Globus pallidus (tissue), 1 donor: ENCODE measurements at places on chromosomes 4 and X.

- DNase-seq, result no peak
These were observed 64.3 kb downstream of the ZFYVE28 start for GRCh38 chr4:2354118-2354517.

GRCh38 chrX:45719751-45720501, 519.2 kb upstream of the DIPK2B start:
- no peak for DNase-seq

- no peak for DNase-seq
These were observed 287.5 kb downstream of the CAMK2D start for GRCh38 chr4:113474017-113474416.

GRCh38 chrX:65668377-65669310, 1.2 kb downstream of the MSN start:
- DNase-seq, result peak; percentile 43

DNA sequence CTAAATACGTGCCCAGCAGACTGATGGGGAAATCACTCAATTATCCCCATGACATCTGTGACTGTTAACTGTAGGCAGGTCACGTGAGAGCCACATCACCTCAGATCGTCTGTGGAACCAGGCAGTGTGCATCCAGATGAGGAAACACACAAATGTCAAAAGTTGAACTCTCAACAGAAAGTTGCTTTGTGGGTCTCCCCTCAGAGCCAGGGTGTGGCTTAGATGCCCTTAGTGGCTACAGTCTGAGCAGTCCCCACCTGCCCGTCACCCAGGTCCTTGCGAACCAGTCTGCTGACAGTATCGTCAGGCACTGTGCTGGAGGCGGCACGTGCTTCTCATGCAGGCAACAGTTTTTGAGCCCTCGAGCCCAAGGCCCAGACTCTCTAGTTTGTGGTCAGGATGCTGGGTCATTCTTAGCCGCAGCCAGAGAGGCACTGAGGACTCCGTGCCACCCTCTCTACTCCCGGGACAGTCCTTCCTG, 10.8 kb downstream of the TMEM187 start:
- no peak for DNase-seq

GRCh38 chr4:75940692-75941253, at the start of gene NAAA:
NAAA (minus strand) TSS chr4:75941013; CDS start chr4:75940949, 64 bp downstream.
- DNase-seq, result peak; percentile 28

- no peak for DNase-seq
These were observed 49.2 kb downstream of the FGFRL1 start for GRCh38 chr4:1060621-1061020.

GRCh38 chrX:47166126-47166525, 21.1 kb downstream of the RBM10 start:
- no peak for DNase-seq

DNA sequence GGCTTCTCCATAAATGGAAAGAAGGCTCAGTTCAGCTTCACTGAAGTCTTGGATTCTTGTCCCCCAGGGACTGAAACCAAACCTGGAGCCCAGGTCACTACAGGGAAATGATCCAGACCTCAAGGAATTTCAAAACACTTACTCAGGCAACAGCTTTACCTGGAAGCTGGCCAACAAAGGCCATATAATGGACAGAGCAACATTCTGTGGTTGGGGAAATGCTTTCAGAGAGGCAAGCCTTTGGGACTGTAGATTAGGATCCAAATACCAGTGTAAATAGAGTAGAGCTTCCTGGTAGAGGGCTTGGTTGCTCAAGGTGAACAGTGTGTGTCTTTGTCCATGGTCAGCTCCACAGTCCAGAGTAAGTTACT, 57.0 kb upstream of the PROM1 start:
- no peak for DNase-seq

GRCh38 chr4:30945586-30945985, 225.4 kb downstream of the PCDH7 start:
- no peak for DNase-seq

- no peak for DNase-seq
These were observed 20.9 kb upstream of the PRMT9 start for GRCh38 chr4:147704846-147705245.

DNA sequence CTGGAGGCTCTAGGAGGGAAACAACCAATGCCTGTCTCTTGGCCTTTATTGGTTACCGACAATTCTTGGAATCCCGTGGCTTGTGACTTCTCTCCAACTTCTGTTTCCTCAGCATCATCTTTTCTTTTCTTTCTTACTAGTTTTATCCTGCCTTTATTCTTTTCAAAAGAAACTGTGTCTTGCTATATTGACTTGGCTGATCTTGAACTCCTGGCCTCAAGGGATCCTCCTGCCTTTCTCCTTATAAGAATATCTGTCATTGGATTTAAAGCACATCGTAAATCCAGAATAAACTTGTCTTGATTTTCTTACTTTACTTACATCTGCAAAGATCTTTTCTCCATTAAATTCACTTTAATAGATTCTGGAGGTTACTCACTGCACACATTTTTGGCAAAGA, 49.9 kb upstream of the UGT2B10 start:
- no peak for DNase-seq

- no peak for DNase-seq
These were observed 51.4 kb downstream of the PTTG2 start for GRCh38 chr4:38011511-38012162.

GRCh38 chr4:95439071-95439470, 109.7 kb downstream of the UNC5C start:
- no peak for DNase-seq

DNA sequence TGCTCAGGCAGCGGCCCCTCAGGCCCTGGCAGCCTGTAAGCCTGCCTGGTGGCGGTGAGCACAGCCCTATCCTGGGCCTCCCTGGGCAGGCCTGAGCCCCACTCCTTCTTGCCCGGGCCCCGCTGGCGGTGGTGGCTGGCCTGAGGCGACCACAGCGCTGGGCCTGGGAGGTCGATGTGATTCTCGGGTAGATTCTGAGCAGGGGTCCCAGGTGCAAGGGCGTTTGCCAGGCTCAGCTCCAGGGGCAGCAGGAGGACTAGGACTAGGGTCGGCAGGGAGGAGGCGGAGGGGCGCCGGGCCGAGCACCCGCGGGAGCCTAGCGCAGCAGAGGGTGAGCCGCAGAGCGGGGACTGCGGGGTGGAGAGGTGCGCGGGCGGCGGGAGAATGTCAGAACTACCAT, 17.0 kb downstream of the FAM9A start:
- no peak for DNase-seq

- no peak for DNase-seq
These were observed 55.0 kb upstream of the TADA2B start for GRCh38 chr4:6988016-6988715.

GRCh38 chr4:87193958-87194675, 26.3 kb downstream of the KLHL8 start:
- DNase-seq, result no peak

DNA sequence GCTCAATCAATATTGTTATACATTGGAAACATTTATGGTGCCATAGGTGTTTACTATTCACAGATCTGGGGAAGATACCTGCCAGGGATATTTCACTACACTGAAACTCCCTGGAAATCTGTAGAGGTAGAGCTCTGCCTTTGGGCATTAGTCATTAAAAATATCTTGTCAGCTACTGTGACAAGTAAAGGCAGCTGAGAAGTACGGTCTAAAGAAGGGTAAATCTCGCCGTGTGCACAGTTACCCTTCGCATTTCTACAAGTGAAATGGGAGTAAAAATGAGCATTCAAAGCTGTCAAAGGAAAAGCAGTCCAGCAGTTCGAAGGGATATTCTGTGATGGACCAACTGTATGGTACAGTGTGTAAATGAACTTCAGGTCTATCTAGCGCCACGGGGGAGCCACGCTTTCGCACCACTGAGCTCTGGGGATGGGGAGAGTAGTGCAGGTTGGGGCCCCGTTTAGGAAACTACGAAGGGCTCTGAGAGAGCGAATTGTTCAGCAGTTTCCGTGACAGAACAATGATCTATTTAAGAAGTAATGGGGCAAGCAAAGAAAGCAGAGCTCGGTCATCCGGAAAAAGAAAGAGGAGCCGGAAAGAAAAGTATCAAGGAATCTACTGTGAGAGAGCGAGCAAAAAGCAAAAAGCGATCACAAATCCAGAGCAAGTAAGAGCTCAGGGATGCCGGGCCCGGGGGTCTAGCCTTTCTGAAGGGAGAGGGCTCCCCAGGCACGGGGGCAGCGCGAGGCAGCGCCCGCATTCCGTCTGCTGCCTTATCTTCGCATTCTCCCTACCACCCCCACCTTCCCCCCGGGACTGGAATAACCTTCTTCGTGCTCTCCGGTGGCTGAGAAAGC, 646 bp downstream of the TIGD4 start:
- peak; percentile 49 for DNase-seq

- DNase-seq, result no peak
These were observed 21.8 kb downstream of the HERC3 start for GRCh38 chr4:88614058-88614457.

DNA sequence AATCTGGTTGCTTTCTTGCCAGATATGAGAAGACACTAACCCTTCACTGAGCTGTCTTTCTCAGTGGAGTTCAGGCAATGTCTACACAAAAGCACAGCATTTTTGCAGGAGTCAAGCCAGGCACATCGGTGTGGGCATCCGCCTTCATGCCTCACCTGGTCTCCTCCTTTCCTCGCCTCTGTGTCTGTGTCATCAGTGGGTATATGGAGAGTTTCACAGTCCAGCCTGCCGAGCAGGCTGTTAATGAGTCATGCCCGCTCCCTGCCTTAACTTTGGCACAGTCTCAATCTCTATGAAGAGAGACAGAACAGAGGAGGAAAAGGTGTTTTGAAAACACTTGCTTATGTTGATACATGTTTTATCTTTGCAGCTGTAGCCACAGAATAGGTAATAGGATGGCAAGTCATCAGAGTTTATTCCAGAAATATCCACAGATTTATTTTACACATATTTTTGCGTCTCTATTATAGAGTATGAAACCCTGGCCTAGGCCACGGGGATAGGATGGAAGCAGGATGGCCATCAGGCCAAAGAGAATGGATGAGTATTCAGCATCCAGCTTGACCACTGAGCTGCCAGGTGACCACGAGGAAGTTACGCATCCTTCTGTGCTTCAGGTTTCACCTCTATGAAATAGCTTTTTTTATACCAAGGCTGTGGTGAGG, 32.8 kb upstream of the MAML3 start:
- no peak for DNase-seq

GRCh38 chr4:7780751-7781348, 158.8 kb downstream of the AFAP1 start:
- no peak for DNase-seq

- no peak for DNase-seq
These were observed 71.8 kb downstream of the FAM193A start for GRCh38 chr4:2608291-2608690.

DNA sequence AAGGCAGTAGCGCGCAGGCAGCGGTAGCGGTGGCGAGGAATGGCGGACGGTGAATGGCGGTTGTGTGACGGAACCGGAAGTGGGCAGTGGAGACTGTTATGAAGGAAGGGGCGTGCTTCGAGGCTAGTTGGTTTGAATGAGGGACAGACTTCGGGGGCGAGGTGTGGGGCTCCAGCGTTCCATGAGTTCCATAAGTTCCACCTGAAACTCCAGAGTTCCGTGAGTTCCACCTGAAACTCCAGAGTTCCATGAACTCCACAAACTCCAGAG, 70.2 kb downstream of the FAM47C start:
- DNase-seq, result no peak

GRCh38 chr4:186627226-186627865, 72.0 kb upstream of the MTNR1A start:
- no peak for DNase-seq

DNA sequence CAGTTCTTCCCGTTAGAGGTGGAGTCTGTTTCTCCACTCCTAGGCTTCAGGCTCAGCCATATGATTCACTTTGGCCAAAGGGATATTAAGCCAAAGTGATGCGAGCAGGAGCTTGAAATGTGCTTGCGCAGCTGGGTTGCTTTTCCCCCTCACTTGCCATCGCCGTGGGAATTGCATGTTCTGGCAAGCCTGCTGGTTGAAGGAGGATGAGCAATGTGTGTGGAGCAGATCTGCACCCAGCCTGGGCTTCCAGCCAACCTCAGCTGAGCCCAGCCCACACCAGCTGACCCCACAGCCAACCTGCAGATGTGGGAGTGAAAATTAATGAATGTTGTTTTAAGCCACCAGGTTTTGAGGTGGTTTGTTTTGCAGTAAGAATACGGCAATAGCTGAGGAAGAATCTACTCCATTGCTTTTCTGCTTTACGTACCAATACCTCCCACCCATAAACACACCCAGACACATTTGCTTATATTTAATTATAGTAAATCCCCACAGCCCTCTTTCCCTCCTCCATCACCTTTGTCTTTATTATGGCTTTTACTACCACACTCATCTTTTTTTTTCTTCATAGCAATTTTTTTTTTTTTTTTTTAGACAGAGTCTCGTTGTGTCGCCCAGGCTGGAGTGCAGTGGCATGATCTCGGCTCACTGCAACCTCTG, 132.8 kb upstream of the FUNDC1 start:
- peak; percentile 11 for DNase-seq

- DNase-seq, result no peak
These were observed 11.4 kb downstream of the FTSJ1 start for GRCh38 chrX:48487362-48487798.

GRCh38 chr4:156321203-156321602, 367.5 kb upstream of the CTSO start:
- DNase-seq, result no peak

GRCh38 chr4:165190591-165191347, 16.6 kb upstream of the KLHL2 start:
- no peak for DNase-seq

GRCh38 chr4:57119054-57119651, 9.0 kb upstream of the IGFBP7 start:
- peak; percentile 52 for DNase-seq

DNA sequence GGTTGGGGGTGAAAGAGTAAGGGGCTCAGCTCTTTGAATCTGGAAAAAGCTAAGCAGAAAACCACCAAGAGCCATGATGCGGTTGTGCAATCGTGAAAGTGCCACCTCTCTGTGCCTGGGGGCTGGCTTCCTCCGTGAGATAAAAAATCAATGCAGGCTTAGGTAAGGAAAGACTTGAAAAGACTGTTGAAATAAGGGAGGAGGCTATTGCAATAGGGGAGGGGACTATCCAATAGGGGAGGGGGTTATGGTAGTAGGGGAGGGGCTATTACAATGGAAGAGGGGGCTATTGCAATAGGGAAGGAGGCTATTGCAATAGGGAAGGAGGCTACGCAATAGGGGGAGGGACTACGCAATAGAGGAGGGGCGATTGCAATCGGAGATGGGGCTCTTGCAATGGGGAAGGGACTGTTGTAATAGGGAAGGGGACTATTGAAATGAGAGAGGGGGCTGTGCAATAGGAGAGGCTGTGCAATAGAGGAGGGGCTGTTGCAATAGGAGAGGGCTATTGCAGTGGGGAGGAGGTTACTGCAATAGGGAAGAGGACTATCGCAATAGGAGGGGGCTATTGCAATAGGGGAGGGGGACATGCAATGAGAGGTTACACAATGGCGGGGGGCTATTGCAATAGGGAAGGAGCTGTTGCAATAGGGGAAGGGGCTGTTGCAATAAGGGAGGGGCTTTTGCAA, 162.3 kb upstream of the PSAPL1 start:
- no peak for DNase-seq

DNA sequence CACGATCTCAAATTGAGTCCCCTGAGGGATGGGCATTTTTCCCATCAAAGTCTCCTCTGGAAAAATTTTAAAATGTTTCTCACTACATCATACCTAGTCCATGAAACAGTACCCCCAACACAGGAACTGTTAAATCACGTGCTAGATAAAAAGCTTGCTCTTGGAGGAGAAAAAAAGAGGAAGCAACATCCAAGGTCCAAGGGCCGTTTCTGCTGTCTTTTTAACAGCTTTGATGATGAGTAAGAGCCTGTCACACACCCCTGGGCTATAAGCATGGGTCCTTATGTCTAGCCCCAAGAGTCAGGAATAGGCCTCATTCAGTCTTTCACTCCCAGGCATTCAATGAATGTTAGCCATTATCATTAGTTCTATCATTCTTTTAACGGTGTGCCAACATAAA, 128.9 kb downstream of the SH3KBP1 start:
- no peak for DNase-seq
